Stimulated activated CD4-positive, alpha-beta T cell treated with anti-CD3 and anti-CD28 coated beads, Interleukin-12 subunit alpha, Interleukin-12 subunit beta, amount 100 ng/mL, for 24 hours (primary cell): ENCODE measurements at places on chromosomes 11 and 22.

DNA sequence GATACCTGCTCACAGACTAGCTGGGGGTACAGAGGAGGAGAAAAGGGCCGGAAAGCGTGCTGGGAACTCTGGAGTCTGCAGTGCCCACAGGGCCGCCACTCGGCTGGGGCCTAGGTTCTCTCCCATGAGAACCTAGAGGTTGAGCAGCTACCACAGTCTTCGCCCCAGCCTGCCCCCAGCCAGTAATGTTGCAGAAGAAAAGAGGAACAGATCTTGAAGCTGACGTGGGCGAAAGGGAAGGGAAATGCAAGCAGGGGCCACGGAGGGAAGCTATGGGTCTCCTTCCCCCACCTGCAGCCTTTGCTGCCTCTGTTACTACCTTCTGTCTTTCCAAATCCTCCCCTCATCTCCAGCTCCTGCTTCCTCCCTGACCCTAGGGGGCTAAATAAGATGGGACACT, 28.8 kb upstream of the P2RY2 start:
- no peak for DNase-seq

- no peak for DNase-seq
Observed at GRCh38 chr11:126518071-126518971, 162.8 kb downstream of the ST3GAL4 start.

GRCh38 chr22:22867996-22868715, 19.5 kb upstream of the IGLL5 start:
- no peak for DNase-seq

- no peak for DNase-seq
Observed at GRCh38 chr11:126134461-126135155, 71.9 kb upstream of the CDON start.

- DNase-seq: no peak
Observed at GRCh38 chr22:40199223-40199622, 21.5 kb downstream of the TNRC6B start.

DNA sequence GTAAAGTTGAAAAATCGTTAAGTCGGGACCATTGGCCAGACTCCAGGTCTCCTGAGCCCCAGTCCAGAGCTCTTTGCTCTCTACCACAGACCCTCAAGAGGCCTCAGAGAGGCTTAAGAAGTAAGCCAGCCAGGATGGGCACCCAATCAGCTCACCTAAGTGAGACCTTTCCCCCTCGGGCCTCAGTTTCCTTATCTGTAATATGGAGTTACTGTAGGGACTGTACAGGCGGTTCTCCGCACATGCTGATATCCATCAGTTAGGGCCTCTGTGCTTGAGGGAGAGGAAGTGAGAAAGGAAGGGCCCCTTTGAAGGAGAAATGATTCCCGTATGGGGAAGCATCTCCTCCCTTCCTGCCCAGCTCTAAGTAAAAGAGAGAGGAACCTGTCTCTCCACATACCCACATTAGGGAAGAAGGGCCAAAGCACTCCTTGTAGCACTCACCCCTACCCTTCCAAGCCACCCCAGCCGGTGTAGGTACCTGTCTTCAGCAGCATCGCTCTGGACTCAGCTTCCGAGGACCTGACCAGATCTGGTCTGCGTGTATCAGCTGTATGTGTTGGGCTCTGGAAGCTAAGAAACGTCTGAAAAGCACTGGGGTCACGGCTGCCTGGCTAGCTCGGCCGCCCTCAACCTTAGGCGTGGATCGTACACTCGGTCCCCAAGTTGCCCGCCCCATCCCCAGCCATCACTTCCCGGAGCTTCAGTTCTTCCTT, 653 bp downstream of the NAGA start:
- no peak for DNase-seq

GRCh38 chr11:5288108-5288905, 13.4 kb downstream of the OR51B4 start:
- DNase-seq: no peak

DNA sequence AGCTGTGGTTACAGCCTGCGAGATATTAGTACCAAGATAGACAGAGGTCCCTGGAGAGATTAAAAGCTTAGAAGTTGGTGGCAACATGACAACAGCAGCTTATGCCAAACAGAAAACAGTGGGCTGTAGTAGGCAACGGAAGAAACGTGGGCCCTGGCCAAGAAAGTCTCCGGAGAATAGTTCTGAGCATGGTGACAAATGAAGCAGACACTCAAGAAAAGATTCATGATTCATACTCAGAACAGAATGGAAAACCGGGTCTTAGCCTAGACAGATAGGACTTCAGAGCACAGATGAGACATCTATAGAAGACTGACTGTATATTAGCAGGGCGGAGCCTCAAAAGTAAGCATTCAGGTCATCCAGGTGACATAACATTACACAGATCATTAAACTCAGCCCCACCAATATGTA, 727.4 kb downstream of the ETS1 start:
- DNase-seq: no peak

GRCh38 chr22:38240734-38241252, 32.0 kb downstream of the TMEM184B start:
- no peak for DNase-seq

GRCh38 chr11:105245781-105246315, 106.3 kb upstream of the CARD18 start:
- DNase-seq: no peak

GRCh38 chr11:78339483-78339882, 78.1 kb downstream of the GAB2 start:
- DNase-seq: no peak

- DNase-seq: no peak
Observed at GRCh38 chr22:20533879-20534265, 26.5 kb downstream of the MED15 start.

GRCh38 chr22:26236991-26237390, 67.7 kb downstream of the SEZ6L start:
- DNase-seq: no peak

GRCh38 chr11:43547430-43547831, 133.1 kb upstream of the HSD17B12 start:
- no peak for DNase-seq

DNA sequence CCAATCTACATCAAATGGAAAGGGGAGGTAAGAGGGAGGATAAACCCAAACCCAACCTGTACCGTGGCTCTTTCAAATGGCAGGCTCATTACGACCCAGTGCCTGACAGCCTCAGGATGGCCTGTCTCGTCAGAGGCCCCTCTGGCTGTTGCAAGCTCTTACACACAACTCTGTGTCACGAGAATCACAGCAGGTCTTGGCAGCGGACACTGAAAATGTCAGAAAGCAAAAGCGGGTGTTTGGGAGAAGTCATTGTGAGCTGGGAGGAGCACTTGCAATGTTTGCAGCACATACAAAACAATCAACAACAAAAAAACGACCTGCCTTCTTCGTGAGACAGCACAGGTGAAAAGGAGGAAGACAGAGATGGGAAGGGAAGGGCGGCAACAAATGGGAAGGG, 248.1 kb downstream of the OPCML start:
- no peak for DNase-seq

GRCh38 chr11:29562183-29562582, 454.6 kb downstream of the KCNA4 start:
- no peak for DNase-seq

DNA sequence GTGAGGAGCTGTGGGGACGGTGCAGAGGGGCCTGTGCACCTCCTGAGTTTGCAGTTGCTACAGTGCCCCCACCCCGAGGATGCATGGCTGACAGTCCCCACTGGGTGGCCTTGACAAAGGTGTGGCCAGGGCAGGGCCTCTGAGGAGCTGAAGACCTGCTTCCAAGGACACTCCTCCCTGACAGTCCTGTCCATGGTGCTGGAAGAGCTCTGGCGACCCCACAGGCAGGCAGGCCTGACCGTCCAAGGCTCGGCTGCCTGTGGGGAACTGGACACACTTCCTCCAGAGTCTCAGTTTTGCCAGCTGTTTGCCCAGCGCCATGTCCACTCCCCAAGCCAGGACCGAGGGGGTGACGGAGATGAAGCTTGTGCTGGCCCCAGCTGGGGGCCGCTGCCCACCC, 32.7 kb downstream of the BRSK2 start:
- no peak for DNase-seq

- no peak for DNase-seq
Observed at GRCh38 chr11:8831861-8832260, 79.1 kb upstream of the AKIP1 start.

DNA sequence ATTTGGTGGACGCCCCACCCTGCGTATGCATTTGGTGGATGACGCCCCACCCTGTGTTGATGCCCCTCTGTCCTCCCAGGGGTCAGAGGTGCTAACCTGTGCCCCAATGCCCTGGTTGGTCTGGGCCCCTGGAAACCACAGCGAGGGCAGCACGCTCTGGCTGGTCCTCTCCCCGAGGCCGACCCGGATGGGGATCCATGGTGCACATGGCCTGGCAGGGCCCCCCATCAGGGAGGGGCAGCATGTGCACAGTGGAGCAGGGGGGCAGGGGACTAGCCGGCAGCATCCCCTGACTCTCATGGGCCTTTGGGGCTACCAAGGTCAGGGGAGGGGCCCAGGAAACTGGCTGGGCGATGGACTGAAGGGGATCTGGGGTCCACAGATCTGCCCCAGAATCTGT, 7.6 kb upstream of the MUC5AC start:
- no peak for DNase-seq

DNA sequence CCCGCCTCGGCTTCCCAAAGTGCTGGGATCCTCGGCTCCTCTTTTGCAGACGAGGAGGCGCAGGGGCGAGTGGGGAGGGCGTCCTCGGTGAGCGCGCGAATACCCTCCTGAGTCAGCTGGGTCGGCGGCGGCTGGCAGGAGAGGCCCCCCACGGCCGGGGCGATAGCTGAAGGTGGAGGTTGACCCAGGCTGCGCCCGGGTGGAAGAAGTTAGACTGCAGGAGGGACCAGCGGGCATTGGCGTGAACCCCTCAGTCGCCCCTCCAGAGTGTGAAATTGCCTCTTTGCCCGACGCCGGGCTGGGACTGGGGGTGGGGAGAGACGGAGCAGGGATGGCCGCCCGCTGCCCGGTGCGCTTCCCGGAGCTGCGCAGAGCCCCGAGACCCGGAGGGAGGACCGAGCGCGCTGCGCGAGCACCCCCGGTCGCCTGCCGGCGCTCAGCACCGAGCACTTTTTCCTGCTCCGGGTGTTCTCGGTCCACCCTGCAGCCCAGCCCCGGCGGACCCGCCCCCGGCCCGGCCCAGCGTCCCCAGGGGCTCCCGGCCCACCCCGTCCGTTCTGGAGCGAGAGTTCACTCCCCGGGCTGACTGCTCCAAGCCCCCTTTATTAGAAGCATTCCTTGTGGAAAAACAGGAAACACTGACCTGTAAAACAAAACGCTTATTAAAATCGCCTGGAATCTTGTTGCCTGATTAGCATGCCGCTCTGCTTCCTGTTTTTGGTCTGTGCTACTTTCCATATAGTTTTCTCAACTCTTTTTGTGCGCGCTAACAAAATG, 13.7 kb upstream of the CPT1A start:
- no peak for DNase-seq

DNA sequence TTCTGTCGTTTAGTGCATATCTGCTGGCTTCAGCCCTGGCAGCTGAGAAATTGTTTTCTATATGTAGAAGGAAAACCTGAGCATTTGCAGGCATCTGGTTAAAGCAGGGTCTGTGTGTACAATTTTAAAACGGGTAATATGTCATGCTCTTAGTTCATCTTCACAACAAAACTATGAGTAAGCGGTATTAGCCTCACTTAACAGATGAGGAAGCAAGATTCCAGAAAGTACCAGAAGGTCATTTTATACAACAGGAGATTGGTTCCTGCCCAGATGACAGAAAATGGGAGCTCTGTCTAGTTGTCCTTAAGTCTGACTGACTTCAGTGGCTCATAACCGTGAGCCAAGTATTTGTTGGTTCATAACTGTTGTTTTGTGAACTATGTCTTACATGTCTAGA, 1.1 kb downstream of the TIMM10B start:
- no peak for DNase-seq

DNA sequence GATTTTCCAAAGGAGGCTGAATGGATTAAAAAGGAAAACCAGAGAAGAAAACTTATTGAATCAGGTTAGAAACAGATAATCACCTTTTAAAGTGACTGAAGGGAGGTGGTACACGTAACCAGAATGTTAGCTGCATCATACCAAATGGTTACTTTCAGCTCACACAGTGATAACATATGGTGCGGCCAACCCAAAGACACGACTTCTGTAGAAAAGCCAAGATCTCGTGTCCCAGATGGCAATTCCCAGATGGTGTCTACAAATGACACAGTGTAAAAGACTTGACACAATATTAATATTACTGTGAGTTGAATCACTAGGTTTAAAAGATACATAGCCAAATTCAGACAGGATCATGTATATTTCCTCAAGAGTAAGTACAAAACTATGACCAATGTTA, 5.2 kb downstream of the PPP2R1B start:
- DNase-seq: no peak
